NCI-H187 (cell line): ENCODE measurements at places on chromosomes 3 and 15.

DNA sequence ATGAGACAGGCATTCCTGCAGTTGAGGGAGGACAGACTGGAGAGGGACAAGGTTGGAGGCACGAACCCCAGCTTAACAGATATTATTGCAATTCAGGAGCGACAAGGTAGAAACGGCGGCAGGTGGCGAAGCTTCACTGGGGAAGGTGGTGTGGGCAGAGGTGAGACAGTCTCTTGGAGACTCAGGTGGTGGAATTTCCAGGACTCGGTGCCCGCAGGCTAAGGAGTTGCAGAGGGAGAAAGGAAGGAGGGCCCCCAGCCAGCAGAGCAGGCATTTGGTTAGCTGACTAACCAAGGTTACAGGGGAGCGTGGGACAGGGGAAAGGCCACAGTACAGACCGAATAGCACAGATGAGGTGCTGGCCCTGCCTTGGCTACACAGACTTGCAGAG is 3.0 kb downstream of the FAM174B start:
- no peak for DNase-seq

- no peak for DNase-seq
These were observed at the start of gene POPDC2 for GRCh38 chr3:119660474-119661440. POPDC2 (minus strand) TSS chr3:119660589; CDS start chr3:119660423, 166 bp downstream.

DNA sequence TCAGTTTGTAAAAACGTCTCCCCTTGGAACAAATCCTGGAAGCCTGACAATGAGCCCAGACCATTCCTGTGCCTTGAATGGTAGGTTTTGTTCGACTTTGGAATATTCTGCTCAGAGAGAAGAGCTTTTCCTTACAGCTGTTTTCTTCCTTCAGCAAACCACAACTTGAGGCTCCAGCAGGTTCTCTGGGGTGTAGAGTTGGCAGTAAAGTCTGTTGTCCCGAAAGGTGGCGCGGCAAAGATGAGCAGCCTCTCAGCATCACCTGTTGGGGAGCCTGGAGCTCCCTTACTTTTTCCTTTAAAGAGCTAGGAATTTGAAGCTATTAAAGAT is 65.4 kb downstream of the BOC start:
- no peak for DNase-seq

- no peak for DNase-seq
These were observed 3.2 kb upstream of the SLC7A14 start for GRCh38 chr3:170589113-170589512.

DNA sequence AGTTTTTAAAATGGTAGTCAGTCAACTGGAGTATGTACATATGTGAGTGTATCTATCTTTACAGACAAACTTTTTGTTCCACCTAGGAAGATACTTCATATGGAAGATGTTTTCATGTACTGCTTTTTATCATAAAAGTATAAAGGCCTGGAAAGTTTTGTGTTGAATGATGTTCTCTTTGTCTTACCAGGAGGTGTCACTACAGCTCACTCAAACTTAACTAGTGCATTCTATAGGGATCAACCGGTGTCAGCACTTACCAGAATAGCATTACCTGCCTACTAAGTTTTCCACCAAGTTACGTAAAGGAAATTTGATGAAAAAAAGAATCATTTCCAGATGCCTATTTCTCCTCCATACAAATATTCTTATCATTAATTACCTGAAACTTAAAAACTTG is 522.6 kb upstream of the SEMA6D start:
- DNase-seq, result no peak

DNA sequence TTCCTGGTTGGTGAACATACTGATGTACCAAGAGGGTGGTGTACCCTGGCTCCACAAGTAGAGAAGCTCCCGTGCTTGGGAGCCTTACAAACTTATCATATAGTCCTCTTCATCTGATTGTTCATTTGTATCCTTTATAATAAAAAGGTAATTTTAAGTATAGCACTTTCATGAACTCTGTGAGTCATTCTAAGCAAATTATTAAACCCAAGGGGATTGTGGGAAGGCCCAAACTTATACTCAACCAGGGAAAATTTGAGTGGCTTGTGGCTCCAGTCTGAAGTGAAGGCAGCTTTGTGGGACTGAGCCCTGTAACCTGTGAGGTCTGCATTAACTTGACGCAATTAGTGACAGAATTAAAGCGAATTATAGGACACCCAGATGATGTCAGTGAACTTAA is 29.0 kb downstream of the TTBK2 start:
- DNase-seq, result no peak

DNA sequence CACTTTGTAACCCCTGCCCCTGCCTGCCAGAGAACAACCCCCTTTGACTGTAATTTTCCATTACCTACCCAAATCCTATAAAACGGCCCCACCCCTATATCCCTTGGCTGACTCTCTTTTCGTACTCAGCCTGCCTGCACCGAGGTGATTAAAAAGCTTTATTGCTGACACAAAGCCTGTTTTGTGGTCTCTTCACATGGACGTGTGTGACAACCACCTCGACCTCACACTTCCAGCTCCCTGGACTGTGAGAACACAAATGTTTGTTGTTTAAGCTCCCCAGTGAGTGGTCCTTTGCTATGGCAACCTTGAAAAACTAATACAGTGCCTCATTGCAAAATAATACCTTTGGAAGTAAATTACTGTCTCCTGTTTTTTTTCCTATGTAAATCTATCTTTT is 299.2 kb upstream of the POU1F1 start:
- no peak for DNase-seq

DNA sequence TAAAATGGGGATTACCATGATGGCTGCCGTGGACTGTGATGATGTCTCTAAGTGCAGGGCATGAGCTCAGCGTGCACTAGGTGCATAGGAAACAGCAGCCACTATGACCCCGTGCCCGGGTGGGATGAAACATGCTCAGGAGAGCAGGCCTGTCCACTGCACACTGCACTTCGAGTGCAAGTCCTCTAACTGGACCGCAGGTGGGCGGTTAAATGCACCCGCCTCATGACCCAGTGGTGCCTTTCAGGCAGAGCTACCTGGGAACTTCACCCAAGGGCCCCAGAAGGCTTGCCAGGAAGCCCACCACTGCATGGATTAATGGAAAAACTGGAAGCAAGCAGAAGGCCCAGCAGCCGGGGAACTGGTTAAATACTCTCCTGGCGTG is 34.0 kb downstream of the PRKCD start:
- DNase-seq, result no peak

DNA sequence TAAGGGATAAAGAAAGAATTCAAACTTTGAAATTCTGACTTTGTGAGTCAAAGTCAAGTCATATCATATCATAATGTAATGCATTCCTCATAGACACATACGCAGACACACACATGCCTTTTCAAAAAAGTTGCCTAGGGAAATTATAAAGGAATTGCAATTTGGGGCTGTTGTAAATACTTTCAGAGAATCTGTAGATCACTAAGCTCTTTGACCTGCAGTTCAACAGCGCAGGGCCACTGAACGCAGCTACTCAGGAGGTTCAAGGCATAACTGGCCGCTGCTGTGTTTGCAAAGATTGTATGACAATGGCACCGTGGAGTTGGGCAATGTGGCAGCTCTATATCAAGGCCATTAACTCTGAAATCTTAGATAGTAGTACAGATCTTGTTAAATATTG is 188.4 kb upstream of the THRB start:
- no peak for DNase-seq

DNA sequence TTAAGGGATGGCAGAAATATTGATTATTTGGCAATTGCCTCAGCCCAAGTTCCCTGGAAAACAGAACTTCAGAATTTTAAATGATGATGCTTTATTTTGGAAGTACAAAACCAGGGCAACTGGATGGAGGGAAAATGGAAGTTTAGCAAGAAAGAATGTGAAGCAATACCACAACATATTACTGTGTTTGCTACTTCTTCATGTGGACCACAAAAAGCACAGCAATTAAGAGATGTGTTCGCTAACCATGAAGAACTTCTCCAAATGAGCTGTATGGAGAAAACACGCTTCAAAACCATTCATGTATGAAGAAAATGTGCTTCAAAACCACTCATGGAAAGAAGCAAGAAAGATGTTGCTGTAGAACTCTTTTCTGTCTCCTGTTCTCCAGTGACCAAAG is 64.7 kb upstream of the ARL6 start:
- DNase-seq, result no peak

DNA sequence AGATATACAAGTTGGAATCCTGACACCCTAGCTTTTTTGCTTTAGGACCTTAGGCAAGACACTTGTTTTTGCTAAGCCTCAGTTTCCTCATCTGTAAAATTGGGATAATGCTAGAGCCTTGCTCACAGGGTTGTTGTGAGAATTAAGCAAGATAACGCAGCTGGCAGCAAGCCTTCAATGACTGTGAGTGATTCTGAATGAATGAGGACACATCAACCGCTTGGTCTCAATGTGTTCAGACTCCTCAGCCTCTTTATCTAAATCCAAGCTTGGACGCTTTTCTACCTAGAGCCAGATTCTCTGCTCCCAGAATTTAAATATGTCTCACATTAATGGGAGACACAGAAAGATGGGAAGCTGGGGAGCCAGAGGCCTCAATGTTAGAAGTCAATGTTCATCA is 11.8 kb upstream of the TLE3 start:
- no peak for DNase-seq

GRCh38 chr3:185880600-185880999 is 55.8 kb upstream of the IGF2BP2 start:
- DNase-seq, result no peak

GRCh38 chr3:10194328-10195071 is 29.8 kb downstream of the IRAK2 start:
- no peak for DNase-seq

DNA sequence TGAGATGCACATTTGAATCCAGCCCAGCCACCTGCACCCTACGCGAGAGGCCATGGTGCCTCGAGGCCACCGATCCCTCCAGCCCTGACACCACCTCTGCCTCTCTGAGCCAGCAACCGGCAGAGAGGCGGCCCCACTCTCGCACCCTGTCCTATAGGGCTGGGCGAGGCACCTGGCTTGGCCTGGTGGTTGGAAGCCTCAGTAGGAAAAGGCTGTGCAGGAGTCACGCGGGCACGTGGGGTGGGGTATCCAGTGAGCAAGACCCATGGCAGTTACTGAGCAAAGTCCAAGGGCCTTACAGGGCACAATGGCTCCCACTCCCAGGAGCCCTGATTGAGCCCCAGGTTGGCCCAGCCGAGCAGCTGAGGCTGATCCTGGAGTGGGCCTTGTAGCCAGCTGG is 12.4 kb upstream of the DUSP7 start:
- DNase-seq, result no peak

DNA sequence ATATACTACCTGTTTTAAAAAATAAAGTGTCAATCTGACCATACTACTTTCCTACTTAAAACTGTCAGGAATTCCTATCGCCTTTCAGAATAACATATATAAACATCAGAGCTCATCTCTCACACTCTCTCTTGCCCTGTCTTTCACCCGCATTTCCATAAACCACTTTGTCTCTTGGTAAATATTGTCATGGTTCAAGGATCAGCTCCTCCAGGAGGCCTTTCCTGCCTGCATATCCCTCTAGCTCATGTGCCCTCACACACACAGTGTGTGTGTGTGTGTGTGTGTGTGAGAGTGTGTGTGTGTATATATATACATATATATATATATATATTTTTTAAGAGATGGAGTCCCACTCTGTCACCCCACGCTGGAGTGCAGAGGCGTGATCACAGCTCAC is 6.7 kb downstream of the SUMF1 start:
- DNase-seq, result no peak

- no peak for DNase-seq
These were observed 343.2 kb downstream of the LSAMP start for GRCh38 chr3:116102037-116102436.

- DNase-seq, result no peak
These were observed 283.2 kb downstream of the ZBTB20 start for GRCh38 chr3:114863848-114864247.

- no peak for DNase-seq
These were observed 9.9 kb upstream of the ZBED2 start for GRCh38 chr3:111605018-111605417.

DNA sequence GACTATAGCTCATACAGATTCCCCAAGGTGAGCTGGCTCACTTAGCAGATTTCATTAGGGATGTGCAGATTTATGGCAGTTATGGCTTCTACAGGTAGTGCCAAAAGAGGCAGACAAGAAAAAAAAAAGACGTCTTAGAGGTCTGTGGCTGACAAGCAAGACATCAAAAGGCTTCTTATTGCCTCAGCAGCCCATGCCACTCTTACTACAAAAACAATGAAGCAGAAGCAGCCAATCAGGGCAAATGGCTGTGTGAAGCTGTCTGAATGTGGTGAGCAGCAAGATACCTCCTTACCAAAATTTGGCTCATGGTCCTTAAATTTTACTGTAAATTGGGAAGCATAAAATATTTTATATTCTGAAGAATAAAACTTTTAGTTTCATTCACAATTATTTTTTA is 557.5 kb upstream of the GOLIM4 start:
- DNase-seq, result no peak

DNA sequence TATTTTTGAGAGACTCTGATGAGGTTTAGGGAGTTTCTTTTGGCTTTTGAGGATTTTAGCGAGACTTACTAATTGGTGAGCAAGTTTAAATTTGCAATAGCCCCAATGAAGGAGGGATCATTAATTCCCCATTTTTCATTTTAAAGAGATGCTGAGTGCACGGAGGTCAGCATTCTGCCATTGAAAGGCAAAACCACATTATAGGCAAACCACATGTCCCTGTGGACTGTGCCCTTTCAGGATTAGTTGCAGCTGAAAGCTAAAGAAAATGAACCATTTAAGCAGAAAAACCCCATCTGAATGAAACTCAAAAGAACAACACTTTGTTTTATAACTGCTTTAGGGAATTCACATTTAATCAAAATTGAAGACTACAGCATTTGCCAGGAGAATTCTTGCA is 246.5 kb downstream of the PDZRN3 start:
- DNase-seq, result no peak

DNA sequence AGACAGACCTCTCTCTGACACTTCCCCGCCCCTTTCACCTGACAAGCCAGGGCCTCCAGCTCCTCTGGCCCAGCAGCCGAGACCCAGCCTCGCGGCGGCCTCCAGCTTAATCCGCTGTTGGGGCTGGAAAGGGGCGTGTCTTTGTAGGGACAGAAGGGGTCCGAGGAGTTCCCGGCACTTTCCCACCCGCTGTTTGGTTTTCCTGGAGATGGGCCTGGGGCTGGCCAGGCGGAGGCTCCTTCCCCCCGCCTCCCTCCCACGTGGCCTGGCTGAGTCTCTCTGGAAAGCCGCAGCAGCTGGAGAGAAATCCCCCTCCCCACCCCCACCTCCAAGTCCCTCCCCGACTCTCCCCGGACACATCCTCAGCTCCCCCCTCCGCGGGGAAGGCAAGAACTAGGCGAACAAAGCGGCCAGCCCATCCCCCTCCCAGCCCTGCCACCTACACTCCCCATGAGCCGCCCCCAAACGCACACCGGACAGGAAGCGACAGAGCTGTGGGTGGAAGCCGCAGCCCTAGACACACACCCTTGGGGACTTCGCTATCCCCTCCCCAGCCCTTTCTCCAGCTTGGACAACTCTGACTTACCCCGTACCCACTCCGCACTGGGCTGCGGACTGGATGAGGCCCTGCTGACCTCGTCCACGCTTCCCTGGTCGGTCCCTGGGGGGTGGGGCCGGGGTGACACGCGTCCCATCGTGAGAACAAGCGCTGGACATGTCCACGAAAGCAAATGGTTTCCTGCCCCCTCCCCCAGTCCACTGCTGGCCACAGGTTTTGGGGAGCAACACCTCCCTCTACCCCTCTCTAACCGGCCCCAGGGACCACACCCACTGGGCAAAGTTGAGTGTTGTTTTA is 1.2 kb downstream of the IGDCC4 start:
- DNase-seq, result no peak

GRCh38 chr15:31434588-31435260 is 108.1 kb downstream of the KLF13 start:
- no peak for DNase-seq

GRCh38 chr3:153600896-153601295 is 438.9 kb downstream of the RAP2B start:
- no peak for DNase-seq
